Stimulated activated CD8-positive, alpha-beta memory T cell treated with anti-CD3 and anti-CD28 coated beads, Interleukin-7, amount 100 ng/mL, for 24 hours (primary cell): ENCODE measurements at places on chromosomes 2 and 18.

GRCh38 chr18:2855560-2856350 is 8.9 kb downstream of the EMILIN2 start:
- no peak for DNase-seq

DNA sequence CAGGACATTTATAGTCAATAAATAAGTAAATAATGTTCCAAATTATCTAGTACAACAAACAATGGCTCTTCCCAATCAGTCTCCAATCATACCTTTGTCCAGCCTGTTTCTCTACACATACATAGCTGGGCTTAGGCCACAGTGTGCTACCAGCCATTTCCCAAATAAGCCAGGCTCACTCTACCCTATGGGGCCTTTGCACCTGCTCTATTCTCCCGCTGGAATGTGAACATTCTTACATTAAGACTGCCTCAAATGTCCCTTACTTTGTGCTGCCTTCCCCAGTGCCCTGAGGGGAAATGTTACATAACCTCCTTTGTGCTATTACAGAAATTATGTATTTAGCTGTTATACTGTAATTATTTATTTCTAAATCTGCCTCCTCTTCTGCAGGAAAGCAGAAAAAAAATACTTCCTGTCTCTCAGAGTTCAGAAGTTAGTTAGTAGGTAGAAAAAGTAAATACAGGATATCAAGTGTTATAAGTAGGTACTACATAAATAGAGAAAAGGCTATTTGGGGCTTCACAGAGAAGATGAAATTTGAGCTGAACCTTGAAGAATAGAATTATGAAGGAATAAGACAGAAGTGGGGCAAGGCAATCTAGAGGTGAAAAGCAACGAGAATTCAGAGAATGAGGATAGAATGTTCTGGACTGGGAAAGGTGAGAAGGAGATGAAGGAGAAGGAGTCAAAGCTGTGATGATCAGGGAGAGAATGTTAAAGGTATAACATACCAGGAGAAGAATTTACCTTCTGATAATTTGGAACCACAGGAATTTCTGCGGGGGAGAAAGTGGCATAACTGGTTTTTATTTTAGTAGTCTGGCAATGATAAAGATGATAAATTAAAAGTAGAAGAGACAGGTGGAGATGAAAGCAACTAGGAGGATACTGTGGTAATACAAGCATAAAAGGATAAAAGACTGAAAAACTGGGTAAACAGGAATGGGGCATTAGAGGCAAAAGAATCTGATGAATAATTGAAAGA is 37.0 kb downstream of the ROCK1 start:
- DNase-seq = no peak

DNA sequence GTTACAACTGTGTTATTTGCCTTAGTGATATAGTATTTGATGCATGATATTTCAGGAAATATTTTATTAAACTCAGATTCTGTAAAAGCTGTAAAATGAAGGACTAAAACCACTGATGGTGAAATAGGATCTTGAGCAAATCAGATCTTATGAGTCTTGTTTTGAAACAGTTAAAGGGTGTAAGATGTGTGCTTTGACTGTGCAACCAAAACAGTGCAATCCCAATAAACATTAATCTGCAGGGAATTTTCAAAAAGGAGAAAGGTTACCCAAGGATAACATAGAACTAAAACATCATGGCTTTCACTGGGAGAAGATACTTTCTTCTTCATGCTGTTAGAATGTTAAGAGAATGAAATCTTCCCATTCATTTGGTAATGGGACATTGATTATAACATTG is 378.7 kb downstream of the PARD3B start:
- no peak for DNase-seq

GRCh38 chr2:39665811-39666490 is at the start of gene TMEM178A:
Gene TMEM178A, plus strand, starts transcription at chr2:39665917. Its CDS starts 58 bp downstream, at chr2:39665975.
- DNase-seq = no peak

GRCh38 chr18:46755315-46756024 is 1.4 kb downstream of the ST8SIA5 start:
- DNase-seq = no peak

DNA sequence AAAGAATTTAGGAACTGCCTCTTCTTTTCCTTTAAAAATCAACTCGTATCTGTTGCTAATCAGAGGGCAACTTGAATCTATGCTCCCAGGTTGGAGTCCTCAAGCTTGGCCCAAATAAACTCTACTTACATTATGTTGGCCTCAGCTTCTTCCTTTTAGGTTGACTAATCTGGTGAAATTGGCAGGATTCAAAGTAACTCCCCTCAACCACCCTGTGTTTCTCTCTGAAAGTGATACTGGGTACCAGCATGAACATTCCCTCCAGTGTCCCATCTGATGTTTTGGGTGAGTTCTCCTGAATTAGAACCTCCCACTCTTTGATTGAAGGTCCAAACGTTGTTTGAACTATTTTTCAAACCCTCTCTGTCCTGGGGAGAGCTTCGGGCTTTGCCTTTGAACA is 41.3 kb upstream of the MSH6 start:
- no peak for DNase-seq

DNA sequence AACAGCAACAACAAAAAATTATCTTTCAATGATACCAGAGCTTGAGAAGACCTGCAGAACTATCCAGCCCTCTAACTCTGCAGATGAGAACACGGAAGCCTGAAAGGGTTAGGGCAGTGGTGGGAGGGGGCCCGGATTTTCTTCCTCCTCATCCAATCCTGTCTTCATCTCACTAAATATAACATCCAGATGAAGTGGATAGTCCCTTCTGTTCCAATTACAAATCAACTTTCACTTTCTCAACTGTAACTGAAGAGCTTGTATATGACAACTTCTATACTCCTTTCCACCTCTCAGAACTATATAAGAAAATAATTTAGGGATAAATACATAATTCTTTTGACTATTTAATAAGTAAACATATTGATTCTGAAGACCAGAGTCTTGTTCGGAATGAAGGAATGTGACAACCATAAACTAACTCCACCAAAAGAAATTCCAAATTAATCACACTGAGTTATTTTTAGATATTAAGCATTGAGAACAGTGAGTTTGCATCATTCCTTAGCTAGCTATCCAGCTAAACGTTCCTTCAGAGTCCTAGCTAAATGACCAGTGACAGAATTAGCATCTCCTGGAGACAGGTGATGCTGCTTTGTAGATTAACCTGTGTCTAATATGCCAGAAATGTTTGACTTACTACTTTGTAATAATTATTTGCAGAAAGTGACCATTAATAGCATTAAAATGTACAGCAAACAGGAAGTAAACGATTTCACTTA is 32.7 kb downstream of the SFT2D3 start:
- no peak for DNase-seq

DNA sequence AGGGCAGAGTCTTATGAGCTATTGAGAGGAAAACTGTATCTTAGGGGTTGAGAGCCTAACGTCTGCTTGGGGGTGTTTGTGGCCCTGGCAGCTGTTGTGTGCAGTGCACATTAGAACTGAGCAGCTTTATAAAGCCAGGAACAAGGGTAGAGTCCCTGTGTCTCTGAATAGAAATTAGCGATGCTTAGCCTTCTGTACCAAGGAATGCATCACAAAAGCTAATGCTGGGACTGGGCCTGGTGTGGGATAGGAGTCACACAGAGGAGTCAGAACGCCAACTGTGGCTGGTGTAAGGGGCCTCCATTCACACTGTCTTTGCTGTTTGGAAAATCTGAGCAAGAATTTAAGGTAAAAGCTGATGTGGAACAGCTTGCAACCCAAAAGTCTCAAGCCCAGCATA is 283.2 kb downstream of the SOX11 start:
- DNase-seq = no peak

GRCh38 chr2:161662373-161662772 is 38.2 kb downstream of the SLC4A10 start:
- DNase-seq = no peak

- DNase-seq = no peak
These were observed 80.8 kb downstream of the LCLAT1 start for GRCh38 chr2:30527859-30528258.

DNA sequence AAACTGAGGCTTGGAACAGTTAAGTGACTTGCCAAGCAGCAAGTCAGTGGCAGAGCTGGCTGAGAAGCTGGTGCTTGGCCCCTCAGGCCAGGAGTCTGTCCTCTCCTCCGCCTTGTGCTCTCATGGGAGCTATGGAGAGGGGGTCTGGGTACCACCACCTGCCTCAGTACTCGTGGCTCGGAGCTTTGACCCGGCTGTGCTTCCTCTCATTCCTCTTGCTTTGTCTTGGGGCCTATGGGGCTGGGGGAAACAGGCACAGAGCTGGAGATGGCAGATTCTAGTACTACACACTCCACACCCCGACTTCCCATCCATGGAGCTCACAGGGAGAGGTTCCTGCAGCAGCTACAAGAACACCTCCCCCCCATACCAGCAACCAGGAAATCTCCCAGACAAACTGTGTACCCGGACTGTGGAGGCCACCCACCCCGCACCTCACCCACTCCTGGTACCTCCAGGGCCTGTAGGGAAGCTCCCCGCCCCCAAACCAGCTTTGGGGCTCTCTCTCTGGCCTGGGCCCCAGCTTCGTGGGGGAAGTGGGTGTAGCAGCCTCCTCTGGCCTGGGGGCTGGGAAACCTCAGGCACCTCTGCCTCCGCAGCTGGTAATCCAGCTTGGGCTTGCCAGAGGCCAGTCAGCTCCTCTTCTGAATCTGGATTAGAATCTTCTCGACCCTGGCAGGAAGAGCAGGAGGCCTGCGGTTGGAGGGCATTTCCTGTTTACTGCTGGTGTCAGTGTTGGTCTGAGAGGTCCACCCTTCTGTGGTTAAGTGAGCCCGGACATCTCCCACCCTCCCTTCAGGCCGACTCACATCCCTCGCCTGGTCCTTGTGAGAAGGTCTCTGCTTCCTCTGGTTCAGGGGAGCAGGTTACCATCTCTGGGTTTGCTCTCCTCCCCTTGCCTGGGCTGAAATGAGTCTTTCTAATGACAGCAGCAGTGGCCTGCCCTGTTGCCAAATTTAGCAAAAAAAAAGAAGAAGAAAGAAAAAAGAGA is 22.3 kb upstream of the RHOB start:
- DNase-seq = no peak

- DNase-seq = no peak
These were observed 36.3 kb downstream of the MOGAT1 start for GRCh38 chr2:222707689-222708273.

DNA sequence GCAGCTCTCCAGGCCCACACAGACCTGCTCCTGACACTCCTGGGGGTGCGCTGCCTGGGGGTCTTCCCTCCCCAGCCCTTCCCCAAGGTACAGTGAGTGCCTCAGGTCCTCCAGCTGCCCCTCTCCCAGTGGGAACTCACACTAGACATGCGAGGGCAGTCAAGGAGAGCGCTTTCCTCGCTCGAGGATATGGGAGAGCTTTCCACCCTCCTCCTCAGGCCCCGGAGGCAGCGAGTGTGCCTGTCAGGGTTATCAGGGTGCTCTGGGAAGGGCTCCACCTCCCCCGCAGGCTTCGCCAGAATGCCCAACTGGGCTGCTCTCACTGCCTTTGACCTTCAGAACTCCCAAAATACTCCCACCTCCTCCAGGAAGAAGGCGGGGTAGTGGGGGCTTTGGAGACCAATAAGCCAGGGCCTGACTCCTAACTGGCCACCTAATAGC is 85.7 kb upstream of the LAPTM4A start:
- DNase-seq = no peak

DNA sequence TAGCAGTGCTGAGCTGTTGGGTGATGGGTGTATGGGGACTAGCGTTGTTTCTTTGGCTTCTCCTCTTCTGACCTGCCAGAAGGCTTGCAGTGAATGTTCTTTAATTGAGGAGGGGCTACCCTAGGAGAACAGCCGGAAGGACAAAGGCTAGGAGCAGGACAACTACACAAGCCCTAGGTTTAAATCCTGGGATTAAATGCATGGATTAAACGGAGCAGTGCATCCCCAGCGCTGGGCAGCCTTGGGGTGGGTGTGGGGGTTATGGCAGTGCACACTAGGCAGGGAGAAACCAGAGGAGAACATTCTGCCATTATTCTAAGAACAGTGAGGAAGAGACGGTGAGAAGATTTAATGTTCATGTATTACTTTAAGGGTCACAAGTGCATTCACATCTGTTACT is 86.4 kb upstream of the MCFD2 start:
- no peak for DNase-seq

DNA sequence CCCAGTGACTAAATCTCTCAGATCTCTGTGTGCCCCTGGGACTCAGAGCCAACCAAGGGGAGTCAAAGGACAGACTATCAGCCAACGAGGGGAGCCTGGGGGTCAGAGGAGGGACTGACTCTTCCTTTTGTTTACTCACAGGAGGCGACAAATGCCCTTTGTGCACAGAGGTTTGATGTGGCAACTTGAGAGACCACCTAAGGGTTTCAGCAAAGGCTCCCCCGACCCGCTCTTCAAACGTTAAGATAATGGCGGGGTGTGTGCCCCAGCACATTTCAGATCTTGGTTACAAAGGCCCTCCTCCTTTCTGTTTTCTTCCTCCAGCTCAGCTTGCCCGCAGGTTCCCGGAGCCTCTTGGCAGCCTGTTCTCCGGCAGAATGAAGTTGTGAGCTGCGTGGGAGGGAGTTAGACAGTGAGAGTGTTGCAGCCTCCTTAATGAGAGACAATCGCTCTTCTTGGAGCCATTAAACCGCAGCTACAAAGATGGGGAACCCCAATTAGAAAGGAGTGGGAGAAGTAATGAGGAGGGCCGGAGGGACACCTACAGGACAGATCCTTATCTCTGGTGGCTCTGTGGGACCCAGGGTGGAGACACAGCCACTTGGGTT is 76.2 kb downstream of the KIAA2012 start:
- DNase-seq = no peak

DNA sequence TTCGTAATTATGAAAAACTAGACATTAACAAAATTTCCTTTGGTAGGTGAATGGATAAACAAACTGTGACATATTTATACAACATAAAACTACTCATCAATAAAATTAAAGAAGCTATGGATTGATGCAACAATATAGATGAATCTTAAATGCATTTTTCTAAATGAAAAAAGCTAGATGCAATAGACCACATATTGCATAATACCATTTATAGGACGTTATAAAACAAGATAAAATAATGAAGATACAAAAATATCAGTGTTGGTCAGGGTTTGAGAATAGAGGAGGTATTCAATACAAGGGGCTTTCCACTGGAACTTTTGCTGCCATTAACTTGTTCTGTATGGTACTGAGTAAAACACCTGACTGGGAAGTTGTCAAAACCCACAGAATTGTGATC is 314.4 kb downstream of the GRB14 start:
- DNase-seq = no peak

DNA sequence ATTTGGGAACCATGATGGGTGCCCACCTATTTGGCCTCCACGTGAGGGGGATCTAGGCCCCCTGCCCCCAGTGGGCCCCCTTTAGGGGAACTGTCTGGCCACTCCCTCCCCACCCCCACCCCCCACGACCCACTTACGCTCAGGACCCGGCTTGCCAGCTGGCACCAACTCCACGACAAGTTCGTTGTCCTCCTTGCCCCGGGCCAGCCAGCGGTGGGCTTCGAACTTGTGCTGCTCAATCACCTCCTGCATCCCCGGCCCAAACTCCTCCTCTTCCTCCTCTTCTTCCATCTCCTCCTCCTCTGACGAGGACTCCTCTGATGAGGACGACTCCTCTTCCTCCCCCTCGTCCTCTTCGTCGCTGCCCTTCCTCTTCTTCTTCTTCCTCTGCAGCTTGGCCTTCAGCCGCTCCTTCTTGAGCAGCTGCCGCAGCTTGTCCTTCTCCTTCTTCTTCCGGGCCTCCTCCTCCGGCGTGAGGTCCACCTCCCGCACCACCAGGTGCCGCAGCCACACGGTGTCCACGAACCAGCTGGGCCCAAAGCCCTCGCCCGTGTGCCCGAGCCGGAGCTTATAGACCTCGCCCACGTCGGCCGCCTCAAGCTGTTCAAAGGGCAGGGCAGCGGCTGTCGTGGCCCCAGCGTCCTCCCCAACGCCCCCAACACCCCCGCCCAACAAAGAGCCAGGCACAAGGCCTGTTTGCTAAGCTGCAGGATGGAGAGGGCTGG is 96.9 kb downstream of the LOXHD1 start:
- no peak for DNase-seq
